Glutamatergic neuron (in vitro differentiated cells): ENCODE measurements at places on chromosomes 16 and 17. TPM values are rescaled to one million over a fixed set of nuclear protein-coding genes. Genes with fewer than 3 reads are reported as not detected.

TOX3 gene
- total RNA-seq: 54.8 TPM

RNF222 gene
- total RNA-seq: not detected

RAB37 gene
- 2.1 TPM for total RNA-seq

HSD17B1 gene
- 4.1 TPM for total RNA-seq

ASIC2 gene
- 0.74 TPM for total RNA-seq

CLEC18C gene
- 0.66 TPM for total RNA-seq

SLX1B gene
- 33.6 TPM for total RNA-seq

FLII gene
- 203 TPM for total RNA-seq

CCL7 gene
- not detected for total RNA-seq

LGALS9B gene
- not detected for total RNA-seq

CLEC18A gene
- total RNA-seq: 2.5 TPM
